A375 (cell line): ENCODE measurements at places on chromosomes 3 and 15. TPM values are rescaled to one million over a fixed set of nuclear protein-coding genes. Genes with fewer than 3 reads are reported as not detected.

The CMTM8 gene
- 2.4 and 2.7 TPM in 2 replicates for total RNA-seq

The PP2D1 gene
- not detected in 2 replicates for total RNA-seq

The GOLGA6A gene
- 2.4 TPM in 1 of 2 replicates, not detected in the other for total RNA-seq

The PLXND1 gene
- 32.7 and 37.6 TPM in 2 replicates for total RNA-seq

The FHIT gene
- total RNA-seq, result 0.11 and 0.23 TPM in 2 replicates

The INSYN1 gene
- total RNA-seq, result 2.1 and 2.6 TPM in 2 replicates

The ADAMTSL3 gene
- total RNA-seq, result 1.7 and 1.9 TPM in 2 replicates

The GOLGA6L2 gene
- not detected in 2 replicates for total RNA-seq

The STAB1 gene
- 0.15 TPM in 1 of 2 replicates, not detected in the other for total RNA-seq

The C2CD4B gene
- not detected in 2 replicates for total RNA-seq

The SPATA12 gene
- total RNA-seq, result 0.29 TPM in 1 of 2 replicates, not detected in the other

The AMOTL2 gene
- 230 and 247 TPM in 2 replicates for total RNA-seq

The CPB1 gene
- not detected in 2 replicates for total RNA-seq

The CPEB1 gene
- total RNA-seq, result 1.7 and 2.9 TPM in 2 replicates

The GRK7 gene
- total RNA-seq, result not detected in 2 replicates

The ZBED2 gene
- total RNA-seq, result not detected in 2 replicates

The COL8A1 gene
- 3.3 and 4.7 TPM in 2 replicates for total RNA-seq

The CAND2 gene
- total RNA-seq, result 0.91 and 1.1 TPM in 2 replicates

The HIGD2B gene
- total RNA-seq, result 0.11 TPM in 1 of 2 replicates, not detected in the other

The ZNF774 gene
- total RNA-seq, result 1.2 and 3.4 TPM in 2 replicates

The RLBP1 gene
- total RNA-seq, result 3.7 and 5.3 TPM in 2 replicates

The GABRB3 gene
- 7.0 and 7.9 TPM in 2 replicates for total RNA-seq

The CCR8 gene
- total RNA-seq, result not detected in 2 replicates

The A4GNT gene
- total RNA-seq, result not detected in 2 replicates

The SERINC4 gene
- total RNA-seq, result 0.08 and 0.23 TPM in 2 replicates

The HDC gene
- total RNA-seq, result not detected in 2 replicates

The FMN1 gene
- total RNA-seq, result 23.9 and 27.3 TPM in 2 replicates

The GOLGA8G gene
- 0.34 and 0.85 TPM in 2 replicates for total RNA-seq

The NR1I2 gene
- total RNA-seq, result not detected in 2 replicates

The UPK1B gene
- not detected in 2 replicates for total RNA-seq

The ST3GAL6 gene
- total RNA-seq, result 3.0 and 4.4 TPM in 2 replicates

The ADAMTS9 gene
- total RNA-seq, result 1.2 and 1.4 TPM in 2 replicates

The ZBTB20 gene
- 9.0 and 9.6 TPM in 2 replicates for total RNA-seq

The CCDC80 gene
- total RNA-seq, result 3.7 and 6.2 TPM in 2 replicates

The CLDN1 gene
- 2.0 and 2.2 TPM in 2 replicates for total RNA-seq

The GABRR3 gene
- total RNA-seq, result not detected in 2 replicates

The CORO2B gene
- total RNA-seq, result 9.2 and 10.9 TPM in 2 replicates

The SKOR1 gene
- total RNA-seq, result 0.53 and 1.1 TPM in 2 replicates

The SCG5 gene
- 13.6 and 13.9 TPM in 2 replicates for total RNA-seq

The C3orf85 gene
- total RNA-seq, result not detected in 2 replicates

The NLGN1 gene
- total RNA-seq, result 9.2 and 12.6 TPM in 2 replicates

The AHSG gene
- total RNA-seq, result not detected in 2 replicates

The DCBLD2 gene
- total RNA-seq, result 268 and 288 TPM in 2 replicates

The WDR72 gene
- 10.9 and 11.0 TPM in 2 replicates for total RNA-seq

The PTX3 gene
- total RNA-seq, result 20.0 and 20.6 TPM in 2 replicates

The NPAP1 gene
- under 0.01 TPM in 1 of 2 replicates, not detected in the other for total RNA-seq
